Myocyte (in vitro differentiated cells): ENCODE measurements at places on chromosomes 1 and 21.

DNA sequence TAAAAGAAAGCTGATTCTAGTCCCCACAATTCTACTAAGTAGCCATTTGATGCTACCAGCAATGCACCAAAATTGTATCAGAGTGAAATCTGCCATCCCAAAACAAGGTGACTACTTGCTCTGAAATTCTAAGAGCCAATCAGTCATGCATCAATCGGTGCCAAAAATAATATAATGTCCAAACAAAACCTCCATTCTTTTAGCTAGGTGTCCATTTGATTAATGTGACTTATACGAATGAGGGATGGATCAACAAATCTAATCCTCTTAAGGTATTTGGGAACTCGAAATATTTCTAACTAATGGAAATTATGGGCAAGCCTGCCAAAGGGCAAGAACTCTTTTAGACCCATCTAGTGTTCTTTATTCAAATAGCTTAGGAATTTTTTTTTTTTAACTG is 66.4 kb upstream of the NEK2 start:
- no peak for DNase-seq

DNA sequence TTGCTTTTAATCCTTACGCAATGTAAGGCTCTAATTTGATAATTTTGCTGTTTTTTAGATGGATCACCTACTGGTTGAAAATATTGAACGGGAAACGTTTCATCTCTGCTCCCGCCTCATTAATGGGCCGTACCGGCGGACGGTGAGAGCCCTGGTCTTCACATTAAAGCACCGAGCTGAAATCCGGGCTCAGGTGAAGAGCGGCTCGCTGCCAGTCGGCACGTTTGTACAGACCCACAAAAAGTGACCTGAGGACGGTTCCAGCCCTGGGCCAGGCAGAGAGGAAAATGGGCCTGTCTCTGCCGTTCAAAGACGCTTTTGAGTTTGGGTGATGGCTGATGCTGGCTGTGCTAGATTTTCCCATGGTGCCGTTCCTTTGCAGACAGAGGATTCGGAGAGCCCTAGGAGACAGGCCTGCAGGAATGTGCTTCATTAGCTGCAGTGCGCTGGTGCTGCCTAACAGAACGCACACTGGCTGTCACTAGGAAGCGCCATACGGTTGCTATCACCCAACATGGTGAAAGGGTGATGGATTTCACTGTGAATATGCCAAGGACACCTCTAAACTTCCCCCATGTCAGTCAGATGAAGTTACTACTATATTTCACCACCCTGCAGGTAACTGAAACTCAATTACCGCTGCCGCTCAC is 42.9 kb downstream of the TCEANC2 start:
- DNase-seq = no peak

GRCh38 chr1:210340311-210340710 is 11.6 kb downstream of the HHAT start:
- no peak for DNase-seq

DNA sequence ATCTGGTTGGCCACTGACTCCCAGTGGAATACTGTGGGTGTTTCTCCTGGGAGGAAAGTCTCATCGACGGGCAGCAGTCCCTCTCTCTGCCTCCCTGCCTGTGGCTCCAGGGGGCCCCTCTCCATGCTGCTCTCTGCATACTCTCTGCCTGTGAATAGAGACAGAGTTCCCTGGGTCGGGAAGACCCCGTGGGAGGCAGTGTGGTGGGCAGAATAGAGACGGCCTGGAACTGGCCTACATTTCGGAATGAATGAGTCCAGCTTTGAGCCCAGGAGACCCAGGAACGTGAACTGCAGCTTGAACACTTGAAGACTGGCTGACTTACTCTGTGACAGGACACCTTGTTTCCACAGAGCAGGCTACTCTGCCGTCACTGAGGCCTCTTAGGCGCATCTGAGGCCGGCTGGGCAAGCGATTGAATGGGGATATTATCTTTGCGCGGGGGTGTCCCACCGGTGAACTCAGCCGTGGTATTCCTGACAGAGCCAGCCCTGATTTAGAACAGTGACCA is 64.0 kb downstream of the KIF21B start:
- no peak for DNase-seq

DNA sequence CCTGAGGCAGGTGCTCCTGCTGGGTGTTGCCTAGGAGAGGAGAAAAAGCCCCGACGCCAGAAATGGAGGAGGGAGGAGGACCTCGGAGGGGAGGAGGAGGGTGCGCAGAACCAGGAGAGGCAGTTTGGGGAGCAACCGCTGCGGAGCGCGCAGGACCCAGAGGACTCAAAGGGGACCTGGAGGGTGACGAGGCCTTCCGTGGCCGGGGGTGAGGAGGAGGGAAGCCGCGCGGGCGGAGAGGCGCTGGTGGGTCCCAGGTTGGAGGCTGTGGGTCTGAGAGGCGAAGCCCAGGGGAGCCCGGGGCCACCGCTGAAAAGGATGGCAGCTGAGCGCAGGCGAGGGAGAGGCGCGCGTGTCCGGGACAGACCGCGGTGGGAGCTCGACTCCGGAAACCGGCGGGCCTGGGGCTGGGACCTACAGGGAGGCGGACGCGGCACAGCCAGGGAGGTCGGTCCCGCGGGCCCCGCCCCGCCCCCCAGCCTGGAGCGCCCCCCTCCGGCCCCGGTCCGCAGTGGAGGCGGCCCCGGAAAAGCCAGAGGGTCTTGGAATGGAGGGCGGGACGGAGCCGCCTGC is 15.1 kb downstream of the RNF223 start:
- DNase-seq = no peak
